ENCODE measurements at places on chromosomes 1 and 21.

- DNase-seq, result no peak
These were observed 685.9 kb downstream of the MATN1 start for GRCh38 chr1:30037251-30038118.

- DNase-seq, result no peak
These were observed 4.1 kb upstream of the NBL1 start for GRCh38 chr1:19639999-19640362.

- DNase-seq, result no peak
These were observed 28.5 kb upstream of the USP24 start for GRCh38 chr1:55243655-55244054.

DNA sequence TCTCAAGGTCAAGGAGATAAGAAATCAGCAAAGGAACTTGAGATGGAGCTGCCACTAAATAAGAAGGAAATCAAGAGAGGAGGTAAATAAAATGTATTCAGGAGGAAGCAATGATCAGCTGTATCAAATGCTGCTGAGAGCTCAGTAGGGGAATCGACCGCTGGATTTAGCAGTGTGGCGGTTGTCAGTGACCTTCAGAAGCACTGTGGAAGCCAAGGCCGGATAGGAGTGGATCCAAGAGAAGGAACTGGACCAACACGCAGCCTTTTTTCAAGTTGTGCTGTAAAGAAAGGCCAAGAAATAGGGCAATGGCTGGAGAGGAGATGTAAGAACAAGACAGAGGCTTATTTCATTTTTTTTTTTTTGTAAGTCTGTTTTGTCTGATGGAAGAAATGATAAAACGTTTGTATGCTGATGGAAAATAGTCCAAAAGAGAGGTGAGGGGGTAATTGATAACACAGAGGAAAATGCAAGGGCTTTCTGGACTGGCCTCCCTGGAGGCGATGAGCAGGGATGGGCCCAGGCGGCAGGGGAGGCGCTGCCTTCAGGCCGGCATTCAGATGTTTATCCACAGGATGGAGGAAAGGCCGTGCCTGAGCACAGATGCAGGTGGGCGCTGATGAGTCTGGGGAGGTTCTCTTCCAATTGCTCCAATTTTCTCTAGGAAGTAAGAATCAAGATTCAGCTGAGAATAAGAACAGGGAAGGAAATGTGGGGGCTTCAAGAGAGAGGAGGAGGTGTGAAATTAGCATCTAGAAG lies 17.5 kb upstream of the FAM43B start:
- DNase-seq, result no peak

DNA sequence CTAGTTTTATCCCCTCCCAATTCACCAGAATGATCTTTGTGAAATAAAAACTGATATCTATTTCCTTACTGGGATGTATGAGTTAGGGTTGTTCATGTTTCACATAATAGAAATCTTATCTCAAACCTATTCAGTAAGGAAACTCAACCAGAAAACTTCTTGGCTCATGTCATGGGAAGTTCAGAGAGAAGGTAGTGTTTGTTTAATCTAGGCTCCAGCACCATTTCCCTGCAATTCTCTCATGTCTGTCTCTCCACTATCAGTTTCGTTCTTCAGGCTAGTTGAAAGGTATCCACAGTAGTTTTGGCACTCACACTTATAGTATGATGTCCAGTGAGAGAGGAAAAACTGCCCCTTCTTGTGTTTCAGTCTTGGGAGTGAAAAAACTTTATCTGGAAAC lies 34.6 kb upstream of the UHMK1 start:
- no peak for DNase-seq

GRCh38 chr1:22761101-22761500 lies 50.5 kb downstream of the EPHB2 start:
- DNase-seq, result no peak

DNA sequence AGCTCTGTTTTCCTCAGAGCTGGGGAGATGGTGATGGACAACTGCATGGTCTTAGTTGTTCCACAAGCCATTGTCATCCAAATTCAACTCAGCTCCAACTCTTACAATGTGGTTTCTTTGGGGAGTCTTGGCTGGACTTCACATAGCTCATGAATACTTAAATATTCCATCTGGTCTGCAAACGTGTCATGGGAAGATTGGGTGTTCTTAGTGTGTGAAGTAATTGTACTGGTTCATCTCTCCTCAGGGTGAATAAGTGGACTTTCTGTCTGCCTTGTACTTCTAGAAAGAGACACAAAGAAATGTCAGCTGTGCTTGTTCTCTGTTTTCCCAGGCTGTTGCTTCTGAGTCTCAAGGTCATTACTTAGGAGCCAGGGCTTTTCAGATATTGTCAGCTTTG lies 106.6 kb downstream of the VPS13D start:
- DNase-seq, result no peak
